ENCODE measurements at places on chromosomes 5 and 9. TPM values are rescaled to one million over a fixed set of nuclear protein-coding genes. Genes with fewer than 3 reads are reported as not detected.

NDUFAF2 gene
- total RNA-seq, result 47.8 TPM

- DNase-seq, result no peak
These were observed 47.3 kb downstream of the WNK2 start for GRCh38 chr9:93231121-93231694.

- no peak for DNase-seq
These were observed 989.8 kb downstream of the TLE4 start for GRCh38 chr9:80561526-80561925.

DNA sequence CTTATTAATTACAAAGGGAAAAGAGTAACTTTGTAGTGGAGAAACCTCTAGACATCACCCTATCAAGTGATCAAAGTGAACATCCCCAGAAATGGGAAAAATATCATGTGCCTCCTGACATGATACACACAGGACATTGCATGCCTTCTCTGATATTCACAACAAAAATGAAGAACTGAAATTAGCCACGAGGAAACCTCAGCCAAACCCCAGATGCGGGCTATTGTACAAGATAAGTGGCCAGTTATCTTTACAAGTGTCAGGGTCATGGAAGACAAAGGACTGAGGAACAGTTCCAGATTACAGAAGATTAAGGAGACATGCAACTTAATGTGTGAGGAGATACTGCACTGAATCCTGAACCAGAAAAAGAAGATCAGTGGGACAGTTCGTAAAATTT, 23.8 kb upstream of the NPM1 start:
- no peak for DNase-seq

DNA sequence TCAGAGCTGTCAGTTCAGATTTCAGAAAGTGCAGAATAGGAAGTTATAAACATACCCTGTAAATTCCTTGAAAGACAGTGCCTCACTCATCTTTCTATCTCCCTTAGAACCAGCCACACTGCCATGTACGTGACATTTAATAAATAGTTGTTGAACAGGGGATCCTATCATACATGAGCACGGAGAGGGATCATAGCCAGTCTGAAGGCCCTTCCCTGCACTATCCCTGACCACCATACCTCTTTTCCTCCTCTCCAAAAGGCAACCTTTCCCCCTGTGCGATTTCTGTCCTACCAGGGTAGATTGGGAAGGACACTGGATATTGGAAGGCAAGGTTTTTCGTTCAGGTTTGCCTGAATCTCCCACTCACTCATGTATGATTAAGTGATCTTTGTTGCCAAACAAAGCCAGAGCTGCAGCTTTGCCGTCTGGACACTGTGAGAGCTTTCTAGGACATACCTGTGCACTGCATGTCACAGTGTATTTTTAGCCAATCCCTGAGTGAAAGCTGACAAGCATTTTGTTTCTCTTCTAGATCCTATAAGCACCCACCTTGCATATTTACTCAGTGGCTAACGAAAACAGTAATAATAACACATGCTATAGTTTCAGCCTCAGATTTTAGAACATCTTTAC, 986.5 kb upstream of the WWC1 start:
- DNase-seq, result no peak

- DNase-seq, result no peak
These were observed 144.9 kb downstream of the CEP120 start for GRCh38 chr5:123278284-123278683.
